HFFc6 (cell line): ENCODE measurements at places on chromosomes 3 and 15.
A peak's percentile ranks its signal among the peaks of the same experiment; 100 is the strongest.

DNA sequence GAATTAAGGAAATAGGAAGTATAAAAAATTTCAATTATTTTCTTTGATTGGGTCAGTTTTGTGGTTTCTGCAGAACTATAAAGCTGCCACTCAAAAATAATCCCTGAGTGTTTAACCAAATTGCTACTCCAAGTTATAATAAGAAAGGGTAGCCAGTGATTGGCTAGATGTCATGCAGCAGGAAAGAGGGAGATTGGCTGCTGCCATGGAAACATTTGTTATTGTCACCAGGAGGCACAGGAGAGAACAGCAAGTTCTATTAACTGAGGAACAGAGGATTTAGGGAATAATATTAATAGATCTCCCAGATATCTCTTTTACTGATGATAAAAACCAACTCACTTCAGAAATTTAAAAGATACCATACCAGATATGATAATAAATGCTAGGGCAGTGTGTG is 42.6 kb downstream of the CLDN1 start:
- no peak for DNase-seq

- no peak for DNase-seq
Measured at GRCh38 chr15:85771271-85771670, 23.5 kb downstream of the KLHL25 start.

DNA sequence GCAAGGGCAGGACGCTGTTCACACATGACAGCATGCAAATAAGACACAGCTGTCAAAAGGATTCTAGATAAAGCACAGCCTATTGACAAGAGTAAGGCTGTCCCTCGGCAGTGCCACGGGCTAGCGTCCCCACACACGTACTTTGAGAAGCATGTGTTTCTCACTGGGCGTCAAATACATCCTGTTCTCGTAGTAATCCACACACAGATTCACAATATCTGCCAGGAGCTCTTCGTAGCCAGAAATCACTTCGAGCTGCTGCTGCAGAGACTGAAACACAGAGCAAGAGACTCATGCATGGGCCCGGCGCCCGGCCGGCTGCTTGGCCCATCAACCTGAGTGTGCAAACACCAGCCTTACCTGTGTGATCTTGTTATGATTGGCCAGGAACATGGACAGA is 41.1 kb downstream of the CYFIP1 start:
- DNase-seq = no peak

GRCh38 chr3:107710851-107711250 is 188.1 kb downstream of the BBX start:
- no peak for DNase-seq

DNA sequence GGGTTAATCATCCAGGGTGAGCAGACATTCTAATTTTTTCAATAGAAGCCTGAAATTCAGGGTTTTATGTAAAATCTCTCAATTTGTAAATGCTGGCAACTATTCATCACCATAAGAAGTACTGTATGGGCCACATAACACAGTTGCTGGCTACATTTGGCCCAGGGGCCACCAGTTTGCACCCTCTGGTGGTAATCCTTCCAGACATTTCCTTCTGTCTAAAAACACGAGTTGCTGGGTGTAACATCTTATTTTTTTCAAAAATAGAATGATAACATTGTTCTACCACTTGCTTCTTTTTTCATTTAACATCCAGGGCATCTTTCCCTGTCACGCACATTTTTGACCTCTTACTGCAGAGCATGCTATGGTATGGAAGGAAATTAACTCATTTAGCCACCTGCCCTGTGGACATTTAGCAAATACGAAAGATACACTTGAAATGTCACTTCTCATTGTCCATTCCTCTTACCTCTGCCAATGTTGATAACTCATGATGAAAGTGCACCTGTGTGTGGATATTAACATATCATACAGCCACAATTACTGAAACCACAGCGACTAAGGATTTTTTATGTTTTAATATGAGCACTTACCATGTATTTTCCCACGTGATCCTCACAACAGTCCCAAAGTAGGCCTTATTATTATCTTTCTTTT is 117.5 kb upstream of the ARHGEF3 start:
- no peak for DNase-seq

- peak; percentile 39 for DNase-seq
Measured at GRCh38 chr15:94335616-94336015, 104.3 kb downstream of the MCTP2 start.

GRCh38 chr15:60093273-60094067 is 89.4 kb downstream of the FOXB1 start:
- no peak for DNase-seq

DNA sequence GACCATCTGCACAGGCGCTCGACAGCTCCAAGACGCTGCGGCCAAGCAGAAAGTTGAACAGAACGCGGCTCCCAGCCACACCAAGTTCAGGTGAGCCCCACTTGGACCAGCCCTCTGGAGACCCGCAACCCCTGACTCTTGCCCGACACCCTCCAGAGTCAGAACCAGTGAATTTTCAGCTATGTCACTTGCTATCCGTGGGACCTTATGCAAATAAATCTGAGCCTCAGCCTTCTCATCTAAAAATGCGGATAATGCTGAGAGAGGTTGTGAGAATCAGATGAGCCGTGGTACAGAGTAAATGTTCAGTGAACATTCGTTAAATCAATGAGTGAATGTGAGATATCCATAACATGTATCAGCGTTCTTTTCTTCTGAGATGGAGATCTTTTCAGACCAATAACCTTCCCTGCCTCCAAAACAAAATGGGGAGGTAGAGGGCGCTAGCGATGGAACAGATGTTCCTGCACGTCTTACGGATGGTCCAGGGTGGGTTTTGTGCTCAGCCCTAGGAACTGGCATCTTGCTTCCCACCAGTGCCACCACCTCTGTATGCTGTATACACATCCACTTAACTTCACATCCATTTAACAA is 524 bp downstream of the MRPS11 start:
- no peak for DNase-seq

DNA sequence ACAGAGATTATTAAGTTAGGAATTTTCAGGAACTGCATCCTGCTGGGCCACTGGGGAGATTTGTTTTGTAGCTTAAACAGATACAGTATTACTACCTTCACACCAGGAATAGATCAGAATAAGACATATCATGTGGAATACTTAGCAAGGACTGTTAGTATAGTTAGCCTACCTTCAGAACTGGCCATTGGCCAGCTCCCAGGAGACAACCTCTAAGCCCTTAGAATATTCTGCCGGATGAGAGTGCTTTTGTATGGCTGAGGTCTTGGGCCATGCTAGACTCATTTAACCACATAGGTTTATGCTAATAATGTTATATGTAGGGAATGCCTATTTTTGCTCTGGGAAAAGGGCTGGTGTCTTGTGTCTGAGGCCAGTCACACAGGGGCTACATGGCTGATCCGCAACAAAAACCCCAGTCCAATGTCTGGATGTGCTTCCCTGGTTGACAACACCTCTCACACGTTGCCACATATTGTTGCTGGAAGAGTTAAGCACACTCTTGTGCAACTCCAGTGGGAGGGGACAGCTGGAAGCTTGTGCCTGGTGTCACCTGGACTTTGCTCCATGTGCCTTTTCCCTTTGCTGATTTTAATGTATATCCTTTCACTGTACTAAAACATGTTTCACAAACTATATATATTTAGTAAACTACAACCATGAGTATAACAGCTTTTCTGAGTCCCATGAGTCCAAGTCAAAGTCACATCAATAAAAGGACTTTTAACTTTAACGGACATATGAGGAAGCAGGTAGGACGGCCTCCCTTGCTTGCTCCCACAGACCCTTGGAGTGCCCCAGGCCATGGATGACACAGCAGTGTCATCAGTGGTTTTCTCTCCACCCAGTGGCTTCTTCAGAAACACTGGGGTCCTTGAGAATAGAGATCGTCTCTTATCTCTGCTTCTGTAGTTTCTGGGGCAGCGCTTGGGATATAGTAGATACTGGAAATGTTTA is 118.0 kb upstream of the C3orf80 start:
- DNase-seq = no peak

DNA sequence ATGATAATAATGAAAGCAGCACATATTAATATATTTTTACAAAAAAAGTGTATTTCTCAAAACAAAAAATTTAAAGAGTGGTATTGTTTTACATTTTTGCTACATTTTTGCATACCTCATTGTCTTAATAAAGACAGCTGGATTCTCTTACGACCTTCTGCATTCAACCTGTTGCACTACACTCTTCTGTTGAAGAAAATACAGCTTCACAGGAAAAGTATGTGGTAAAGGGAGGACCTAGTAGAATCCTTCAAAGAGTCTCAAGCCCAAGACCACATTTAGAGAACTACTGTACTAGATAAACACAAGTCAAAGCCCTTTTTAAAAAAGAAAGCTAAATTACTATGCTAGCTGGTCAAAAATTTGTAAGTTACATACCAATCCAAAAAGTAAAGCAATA is 7.9 kb downstream of the ZNF280D start:
- no peak for DNase-seq

- DNase-seq = no peak
Measured at GRCh38 chr15:83014205-83014653, 2.8 kb upstream of the C15orf40 start.

- no peak for DNase-seq
Measured at GRCh38 chr3:169454060-169454317, 209.5 kb downstream of the MECOM start.

DNA sequence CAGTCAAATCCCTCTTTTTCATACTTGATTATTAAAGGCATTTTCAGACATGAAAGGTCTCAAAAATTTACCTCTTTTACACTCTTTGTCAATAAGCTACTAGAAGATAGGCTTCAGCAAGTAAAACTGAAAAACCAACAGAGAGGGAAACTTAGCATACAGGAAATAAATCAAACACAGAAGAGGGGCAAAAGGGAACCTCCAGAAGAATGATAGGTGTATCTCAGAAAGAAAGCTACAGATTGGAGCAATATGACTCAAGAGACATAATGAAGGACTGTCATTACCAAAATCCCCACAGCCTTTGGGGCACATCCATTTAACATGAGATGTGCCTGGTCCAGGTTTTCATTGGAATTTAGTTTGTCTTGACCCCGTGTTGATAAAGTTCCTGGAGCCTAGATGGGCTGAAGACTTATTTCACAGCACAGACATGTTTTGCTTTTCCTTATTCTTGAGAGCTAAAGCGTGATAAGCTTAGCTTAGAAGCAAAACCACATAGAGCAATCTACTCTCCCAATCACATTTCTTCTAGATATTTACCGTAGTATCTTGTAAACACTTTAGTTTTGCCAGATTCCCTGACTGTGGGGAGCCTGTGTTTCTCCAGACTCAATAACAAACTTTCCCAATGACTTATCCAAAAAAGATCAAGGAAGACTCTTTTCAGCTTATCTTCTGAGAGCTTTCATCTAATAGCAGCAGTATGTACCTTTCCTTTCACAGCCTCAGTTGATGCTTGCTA is 11.7 kb downstream of the LRRFIP2 start:
- DNase-seq = no peak

DNA sequence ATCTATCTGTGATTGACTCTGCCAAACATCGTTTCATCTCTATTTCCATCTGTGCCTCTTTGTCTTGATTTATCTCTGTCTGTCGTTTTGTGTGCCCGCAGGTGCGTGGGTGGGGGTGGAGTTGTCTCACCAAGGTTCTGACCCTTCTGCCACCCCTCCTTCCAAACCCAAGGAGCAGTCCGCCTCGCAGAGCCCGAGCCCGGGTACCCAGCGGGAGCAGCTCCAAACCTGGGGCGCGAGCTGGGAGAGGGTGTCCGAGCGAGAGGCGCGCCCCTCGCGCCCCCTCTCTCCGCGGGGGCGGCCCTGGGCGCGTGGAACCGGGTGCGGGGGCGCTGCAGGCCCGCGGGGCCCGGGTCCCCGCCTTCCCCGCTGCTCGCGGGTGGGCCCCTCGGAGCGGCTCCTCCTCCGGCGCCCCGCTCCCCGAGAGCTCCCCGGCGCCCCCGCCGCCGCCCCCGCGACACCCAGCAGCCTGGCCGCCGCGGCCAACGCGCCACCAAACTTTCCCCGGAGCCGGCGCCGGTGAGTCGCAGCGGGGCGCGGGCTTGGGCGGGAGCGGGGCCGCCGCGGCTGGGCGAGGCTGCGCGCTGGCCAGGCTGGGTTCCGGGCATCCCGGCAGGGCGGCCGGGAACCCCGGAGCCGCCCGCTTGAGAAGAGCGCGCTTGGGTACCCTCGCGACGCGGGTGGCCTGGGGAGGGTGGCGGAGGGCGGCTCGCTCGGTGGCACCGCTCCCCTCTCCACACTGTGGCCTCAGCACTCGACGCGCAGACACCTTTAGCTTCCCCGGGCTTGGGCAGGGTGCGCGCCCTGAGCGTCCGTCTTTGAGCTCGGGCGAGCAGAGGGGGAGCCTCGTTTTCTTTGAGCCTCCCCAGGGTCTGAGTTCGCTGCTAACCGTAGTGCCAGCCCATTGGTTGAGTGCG is at the start of gene HRH1:
Gene HRH1, plus strand, starts transcription at position 458 of the 917 bp plus-strand sequence. CDS start 104,545 bp downstream, outside the sequence.
- DNase-seq = no peak

DNA sequence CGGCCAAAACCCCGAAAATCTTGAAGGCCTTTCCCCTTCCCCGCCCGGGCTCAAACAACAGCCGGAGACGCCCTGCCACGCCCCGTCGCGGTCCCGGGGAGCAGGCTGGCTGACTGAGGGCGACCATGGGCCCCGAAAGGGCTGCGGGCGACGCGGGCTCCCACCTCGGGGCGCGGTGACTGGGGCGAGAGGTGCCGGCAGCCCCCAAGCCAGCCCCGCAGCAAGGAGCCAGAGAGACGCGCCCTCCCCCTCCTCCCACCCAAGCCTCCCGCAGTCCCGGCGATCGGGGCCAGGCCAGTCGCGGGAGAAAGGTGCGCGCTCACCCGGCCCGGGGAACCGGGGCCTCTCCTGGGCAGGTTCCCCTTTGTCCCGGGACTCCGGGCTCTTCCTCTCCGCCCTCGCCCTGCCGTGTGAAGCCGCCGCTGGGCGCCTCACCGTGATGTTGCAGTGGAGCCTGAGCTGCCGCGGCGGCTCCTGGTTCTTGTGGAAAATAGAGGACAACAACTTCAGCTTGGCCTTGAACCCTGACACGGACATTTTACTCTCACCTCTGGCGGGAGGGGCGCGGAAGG is 30.6 kb upstream of the ZSCAN2 start:
- peak; percentile 16 for DNase-seq
